ENCODE measurements at places on chromosomes 2 and 18.

DNA sequence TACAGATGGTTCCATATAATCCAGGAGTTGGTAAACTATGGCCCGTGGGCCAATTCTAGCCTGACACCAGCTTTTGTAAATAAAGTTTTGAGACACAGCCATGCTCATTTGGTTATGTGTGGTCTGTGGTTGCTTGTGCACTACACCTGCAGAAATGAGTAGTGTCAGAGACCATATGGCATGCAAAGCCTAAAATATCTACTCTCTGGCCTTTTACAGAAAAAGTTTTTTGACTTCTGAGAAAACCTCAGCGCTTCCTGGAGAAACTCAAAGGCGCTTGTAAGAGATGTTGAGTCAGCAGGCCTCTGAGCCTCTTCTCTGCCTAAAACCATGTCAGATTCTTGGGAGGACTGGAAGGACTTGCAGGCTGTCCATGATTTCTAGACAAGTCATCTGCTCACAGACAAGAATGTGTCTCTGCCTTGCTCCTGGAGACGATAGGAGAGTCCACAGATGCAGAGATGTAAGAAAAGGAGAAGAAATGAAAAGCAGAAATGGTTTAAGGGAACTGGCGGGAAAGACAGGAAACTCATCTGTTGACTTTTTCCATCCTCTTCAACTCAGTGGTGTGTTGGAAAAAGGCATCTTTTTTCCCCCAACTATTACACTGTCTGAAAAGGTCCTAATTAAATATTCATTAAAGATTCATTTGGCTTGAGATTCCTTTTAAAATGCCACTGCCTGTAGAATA, 5.2 kb downstream of the TTC39C start:
- no peak for DNase-seq

DNA sequence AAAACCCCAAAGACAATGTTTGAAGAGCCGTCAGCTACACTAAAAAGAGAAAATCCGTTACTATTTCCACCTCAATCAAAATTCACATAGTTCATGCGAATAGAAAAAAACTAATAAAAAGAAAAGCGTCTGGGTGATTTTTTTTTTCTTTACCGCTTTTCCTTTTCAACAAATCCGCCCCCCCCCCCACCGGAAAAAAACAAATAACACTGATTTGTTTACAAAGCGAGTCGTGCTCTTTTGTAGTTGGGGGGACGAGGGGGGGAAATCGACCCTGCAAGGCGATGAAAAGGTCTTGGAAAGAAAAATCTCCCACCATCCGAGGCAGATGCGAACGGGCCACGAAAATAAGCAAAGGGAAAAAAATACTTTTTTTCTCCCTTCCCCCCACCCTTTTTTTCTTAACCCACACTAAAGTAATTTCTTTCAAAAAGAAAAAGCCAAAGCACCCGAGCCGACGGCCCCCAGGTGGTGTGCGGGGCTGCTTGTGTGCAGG, 638 bp downstream of the ZNF521 start:
- DNase-seq, result no peak

DNA sequence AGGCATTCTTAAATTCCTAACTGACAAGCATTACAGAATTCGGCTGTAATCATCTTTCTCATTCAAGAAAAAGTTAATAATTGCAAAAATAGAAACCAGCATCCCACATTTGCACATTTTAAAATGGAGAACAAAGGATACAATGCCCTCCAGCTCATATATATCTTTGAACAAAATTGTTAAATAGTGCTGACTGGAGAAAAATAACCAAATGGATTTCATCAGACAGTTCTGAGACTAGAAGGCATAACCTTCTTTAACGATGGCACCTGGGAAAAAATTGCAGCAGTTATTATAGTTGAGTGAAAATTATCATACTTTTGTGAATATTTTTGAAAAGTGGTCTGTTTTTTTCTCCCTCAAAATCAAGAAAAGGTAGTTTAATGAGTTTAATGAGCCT, 138.9 kb upstream of the CDH19 start:
- no peak for DNase-seq

- no peak for DNase-seq
These were observed 14.4 kb upstream of the RAB17 start for GRCh38 chr2:237604960-237605359.

DNA sequence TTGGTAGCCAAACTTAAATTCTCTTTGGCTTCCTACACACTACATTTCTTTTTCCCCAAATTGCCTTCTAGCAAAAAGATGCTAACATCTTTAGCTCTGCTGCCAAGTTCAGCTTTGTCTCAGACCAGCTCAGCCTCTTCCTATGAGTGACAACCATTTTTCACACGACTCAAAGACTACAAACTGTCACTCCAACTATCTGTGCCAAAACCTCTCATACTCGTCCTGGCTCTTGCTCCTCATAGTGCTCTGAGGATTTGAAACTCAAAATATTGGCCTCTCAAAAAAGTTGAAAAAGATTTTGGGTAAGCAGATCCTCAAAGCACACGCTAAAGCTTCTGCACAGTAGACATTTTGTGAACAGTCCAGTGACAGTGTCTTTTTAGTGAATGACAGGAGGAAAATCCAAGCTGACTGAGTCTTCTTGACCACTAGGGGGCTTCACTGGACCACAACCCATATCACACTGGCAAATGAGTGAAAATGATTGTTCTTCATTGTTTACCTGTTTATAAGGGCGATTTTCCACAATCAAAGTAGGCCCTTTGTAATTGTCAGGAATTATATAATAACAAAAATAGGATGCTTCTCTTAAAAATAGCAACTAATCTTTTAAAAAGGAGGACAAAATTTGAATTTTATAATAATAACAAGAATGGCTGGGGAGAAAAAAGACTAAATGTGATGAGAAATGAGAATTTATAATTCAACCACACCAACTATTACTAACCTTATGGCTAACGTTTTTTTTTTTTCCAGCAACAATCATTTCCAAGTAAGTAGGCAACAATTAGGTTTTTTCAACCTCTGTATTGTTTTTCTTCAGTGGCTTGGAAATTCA, 85.5 kb upstream of the PGAP1 start:
- no peak for DNase-seq

- no peak for DNase-seq
These were observed 104.6 kb upstream of the ACVR1C start for GRCh38 chr2:157733263-157733662.

DNA sequence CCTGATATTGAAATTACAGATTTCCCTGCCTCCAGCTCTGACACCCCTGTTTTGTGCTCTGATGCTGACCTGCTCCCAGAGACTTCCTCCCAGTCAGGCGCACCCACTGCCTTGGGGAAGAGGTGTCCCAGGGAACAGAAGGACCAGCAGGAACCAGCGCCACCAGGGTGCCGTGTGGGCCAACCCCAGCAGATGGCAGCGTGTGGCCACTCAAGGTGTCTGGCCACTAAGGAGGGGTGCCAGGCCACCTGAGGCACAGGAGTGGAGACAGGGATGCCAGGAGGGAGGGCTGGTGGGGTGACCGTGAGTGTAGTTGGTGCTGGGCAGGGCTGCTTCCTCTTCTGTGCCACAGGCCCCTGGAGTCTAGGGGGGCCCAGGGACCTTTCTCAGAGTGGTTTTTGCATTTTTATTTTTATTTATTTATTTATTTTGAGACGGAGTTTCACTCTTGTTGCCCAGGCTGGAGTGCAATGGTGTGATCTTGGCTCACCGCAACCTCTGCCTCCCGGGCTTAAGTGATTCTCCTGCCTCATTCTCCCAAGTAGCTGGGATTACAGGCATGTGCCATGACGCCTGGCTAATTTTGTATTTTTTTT, 56.0 kb downstream of the TEX44 start:
- DNase-seq, result no peak

- no peak for DNase-seq
These were observed 54.6 kb downstream of the CYP27C1 start for GRCh38 chr2:127165539-127165935.

DNA sequence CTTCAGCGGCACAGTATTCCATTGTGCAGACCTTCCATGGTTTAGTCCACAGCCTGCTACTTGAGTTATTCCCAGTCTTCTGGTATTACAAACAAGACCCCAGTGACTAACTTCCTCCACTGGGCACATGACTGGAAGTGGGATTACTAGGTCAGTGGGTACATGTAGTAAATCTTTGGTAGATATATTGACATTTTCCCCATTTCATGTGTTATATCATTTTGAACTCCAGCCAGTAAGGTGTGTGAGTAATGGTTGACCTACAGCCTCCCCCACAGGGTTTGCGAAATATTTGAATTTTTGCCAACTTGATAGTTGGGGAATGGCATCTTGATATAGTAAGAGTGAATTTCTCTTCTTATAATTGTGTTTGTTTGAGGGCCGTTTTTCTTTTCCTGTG, 58.8 kb downstream of the RNF144A start:
- no peak for DNase-seq

DNA sequence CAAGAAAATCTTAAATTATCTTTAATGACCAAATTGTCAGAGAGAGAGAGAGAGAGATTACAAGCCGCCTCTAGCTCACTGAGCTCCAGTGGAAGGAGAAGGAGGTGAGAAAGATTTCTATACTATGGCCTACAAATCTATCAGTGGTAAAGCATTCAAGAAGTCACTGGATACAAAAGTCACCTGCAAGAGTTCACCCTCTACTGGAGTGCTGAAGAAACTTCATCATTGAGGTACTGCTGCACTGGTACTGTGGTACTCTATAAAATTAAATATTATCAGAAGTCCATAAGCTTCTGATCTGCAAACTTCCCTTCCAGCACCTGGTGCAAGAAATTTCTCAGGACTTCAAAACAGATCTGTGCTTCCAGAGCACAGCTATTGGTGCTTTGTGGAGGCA, 48.3 kb upstream of the AGPS start:
- no peak for DNase-seq

GRCh38 chr2:26541401-26542193, 63.7 kb upstream of the OTOF start:
- DNase-seq, result no peak

GRCh38 chr2:101518578-101519492, 43.9 kb upstream of the RFX8 start:
- no peak for DNase-seq

DNA sequence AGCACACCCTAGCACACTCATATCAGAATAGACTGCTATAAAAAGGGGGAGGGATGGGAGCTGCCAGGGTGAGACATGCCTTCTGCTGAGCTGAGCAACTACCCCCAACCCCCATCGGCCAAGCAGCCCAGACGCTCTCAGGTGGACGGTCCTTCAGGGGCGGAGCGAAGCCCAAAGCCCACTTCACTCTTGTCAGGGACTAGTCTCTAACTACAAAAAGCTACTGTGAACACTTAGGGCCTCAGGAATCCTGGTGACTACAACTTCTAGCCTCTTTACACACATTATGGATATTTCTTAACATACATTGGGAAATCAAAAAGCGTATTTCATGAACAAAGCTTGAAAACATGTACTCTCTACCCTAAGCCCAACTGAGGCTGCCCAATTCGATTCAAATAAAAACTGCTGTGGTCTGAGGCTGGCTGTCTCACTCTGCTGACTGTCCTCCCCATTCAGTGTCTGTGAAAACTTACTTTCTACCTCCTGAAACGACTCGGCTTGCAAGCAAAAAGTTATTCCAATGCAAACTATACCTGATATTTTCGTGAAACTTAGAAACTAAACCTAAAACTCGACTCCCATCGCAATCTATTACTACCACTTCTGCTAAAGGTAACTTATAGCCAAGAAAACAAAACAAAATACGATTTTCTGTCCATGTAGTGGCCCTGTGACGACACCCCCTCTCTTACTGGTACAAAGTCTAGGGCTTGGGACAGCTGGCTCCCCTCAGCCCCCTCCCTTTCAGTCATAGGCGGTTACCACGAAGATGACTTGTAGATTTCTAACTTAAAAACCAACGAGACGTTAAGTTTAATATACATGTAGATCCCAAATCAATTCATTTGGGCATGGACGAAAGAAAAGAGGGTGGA, 1.2 kb downstream of the SERTAD2 start:
- no peak for DNase-seq

- no peak for DNase-seq
These were observed 101.8 kb downstream of the C2orf74 start for GRCh38 chr2:61263830-61264229.

GRCh38 chr18:65725251-65726050, 25.4 kb upstream of the CDH7 start:
- DNase-seq, result no peak

DNA sequence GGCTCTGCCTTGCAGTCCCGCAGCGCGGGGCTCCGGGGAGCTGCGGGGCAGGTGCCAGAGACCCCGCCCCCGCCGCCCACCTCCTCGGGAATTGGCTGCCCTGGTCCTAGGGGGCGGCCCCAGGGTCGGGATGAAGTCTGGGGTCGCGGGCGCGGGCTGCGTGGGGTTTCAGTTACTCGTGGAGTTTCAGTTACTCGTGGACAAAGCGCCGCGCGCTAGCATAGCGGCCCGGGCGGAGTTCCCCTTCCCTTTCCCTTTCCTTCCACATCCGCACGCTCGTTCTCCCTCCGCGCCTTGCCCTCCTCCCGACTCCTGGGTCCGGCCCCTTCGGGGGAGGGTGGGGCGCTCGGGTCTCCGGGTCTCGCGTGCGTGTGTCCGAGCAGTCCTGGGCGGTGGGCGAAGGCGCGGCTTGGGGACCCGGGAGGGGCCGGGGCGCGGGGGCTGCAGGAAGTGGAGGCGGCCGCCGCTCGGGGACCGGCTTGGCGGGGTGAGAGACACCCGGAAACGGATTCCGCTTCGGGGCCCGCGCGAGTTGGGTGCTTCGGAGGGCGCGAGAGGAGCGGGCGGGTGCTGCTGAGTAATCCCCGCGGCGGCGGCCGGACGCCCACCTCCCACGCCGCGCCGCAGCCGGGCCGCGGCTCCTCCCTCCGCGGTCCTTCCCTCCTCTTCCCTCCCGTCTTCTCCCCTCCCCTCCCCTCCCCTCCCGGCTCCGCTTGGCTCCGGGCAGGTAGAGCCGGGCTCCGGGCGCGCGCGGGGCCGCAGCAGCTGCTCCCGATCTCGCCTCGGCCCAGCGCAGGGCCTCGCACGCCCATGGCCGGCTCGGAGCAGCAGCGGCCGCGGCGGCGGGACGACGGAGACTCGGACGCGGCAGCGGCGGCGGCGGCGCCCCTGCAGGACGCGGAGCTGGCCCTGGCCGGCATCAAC, at the start of gene TTC39C:
TSS of gene TTC39C (plus strand) at position 693 of the 924 bp plus-strand sequence. CDS start at position 811, 118 bp downstream.
- peak; percentile 63 for DNase-seq

DNA sequence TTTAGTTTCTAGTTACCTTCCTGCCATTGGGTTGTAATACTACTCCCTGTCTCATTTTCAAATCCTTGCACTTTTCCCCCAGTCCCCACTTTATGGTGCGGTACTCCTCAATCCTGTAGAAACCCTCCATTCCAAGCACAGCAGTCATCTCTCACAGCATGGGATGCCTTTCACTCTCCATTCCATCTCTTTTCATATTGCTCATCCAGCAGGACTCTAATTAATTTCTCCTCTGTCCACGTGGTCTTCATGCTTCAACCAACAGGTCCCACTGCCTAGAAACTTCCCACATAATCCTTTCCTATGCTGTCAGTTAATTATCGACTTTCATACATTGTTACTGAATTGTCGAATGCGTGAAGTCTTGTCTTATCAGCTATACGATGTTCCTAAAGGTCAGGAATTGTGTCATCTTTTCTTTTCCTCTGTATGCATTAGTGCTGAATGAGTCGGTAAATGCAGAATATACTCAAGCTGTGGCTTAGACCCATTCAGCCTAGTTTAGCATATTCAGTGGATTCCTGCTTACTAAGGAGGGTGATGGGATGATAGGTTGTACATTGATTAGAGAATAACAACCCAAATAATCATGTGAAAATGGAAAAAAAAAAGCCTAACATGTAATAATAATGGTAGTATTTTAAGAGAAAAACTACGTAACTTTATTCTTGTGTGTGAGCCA, 89.7 kb downstream of the CRIM1 start:
- DNase-seq, result no peak

- DNase-seq, result no peak
These were observed 50.6 kb downstream of the SLC16A14 start for GRCh38 chr2:230018153-230018552.

- DNase-seq, result no peak
These were observed 51.5 kb downstream of the RPL37A start for GRCh38 chr2:216549926-216550690.
